ENCODE measurements at places on chromosomes 2 and 18.

DNA sequence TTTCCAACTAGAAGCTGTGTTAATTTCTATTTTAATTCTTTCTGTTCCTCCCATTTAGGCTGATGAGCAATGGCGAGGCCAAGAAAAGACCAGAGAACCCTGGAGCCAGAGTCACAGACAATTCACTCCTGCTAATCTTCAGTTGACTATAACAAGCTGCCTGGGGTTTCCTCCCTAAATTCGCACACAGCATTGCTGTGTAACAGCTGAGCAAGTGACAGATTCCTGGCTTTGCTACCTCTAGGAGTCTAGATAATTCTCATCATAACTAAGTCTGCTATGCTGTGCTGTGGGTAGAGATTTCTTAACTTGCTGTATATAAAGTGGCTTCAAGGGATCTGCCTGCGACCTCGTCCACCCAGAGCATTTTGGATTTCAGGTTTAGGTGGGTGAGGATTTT is 131.3 kb upstream of the REV1 start:
- no peak for DNase-seq
- H3K27me3 ChIP-seq, result no peaks in the 10 kb centered on the region
- H3K4me1 ChIP-seq, result no peaks in the 10 kb centered on the region
- H3K36me3 ChIP-seq, result no peaks in the 10 kb centered on the region
- H3K27ac ChIP-seq, result no peak overlapping the region
- H3K4me3 ChIP-seq, result no peak overlapping the region

GRCh38 chr2:35410431-35411061 is 945.0 kb upstream of the CRIM1 start:
- no peak overlapping the region for H3K4me3 ChIP-seq
- DNase-seq, result no peak
- H3K4me1 ChIP-seq, result no peaks in the 10 kb centered on the region
- no peak overlapping the region for H3K27ac ChIP-seq
- no peaks in the 10 kb centered on the region for H3K36me3 ChIP-seq
- no peaks in the 10 kb centered on the region for H3K27me3 ChIP-seq

DNA sequence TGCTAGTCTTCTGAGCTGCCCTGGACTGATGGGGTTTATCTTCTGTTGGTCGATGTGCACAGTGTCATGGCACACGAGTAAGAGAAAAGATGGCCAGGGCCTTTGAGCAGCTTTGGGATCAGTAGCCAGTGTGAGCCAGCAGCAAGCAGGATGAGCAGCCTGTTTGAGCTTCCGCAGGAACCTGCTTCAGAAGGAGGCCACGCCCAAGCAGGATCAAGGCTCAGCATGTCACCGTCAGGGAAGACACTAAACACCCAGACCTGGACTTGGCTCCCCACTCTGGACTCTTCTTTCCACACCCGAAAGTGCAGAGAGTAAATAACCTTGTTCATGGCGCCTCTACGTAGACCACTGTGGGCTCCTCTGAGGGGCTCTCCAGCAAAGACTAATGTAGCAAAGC is 25.2 kb upstream of the ASB1 start:
- no peaks in the 10 kb centered on the region for H3K36me3 ChIP-seq
- H3K4me3 ChIP-seq, result no peak overlapping the region
- no peak overlapping the region for H3K27ac ChIP-seq
- H3K4me1 ChIP-seq, result no peaks in the 10 kb centered on the region

DNA sequence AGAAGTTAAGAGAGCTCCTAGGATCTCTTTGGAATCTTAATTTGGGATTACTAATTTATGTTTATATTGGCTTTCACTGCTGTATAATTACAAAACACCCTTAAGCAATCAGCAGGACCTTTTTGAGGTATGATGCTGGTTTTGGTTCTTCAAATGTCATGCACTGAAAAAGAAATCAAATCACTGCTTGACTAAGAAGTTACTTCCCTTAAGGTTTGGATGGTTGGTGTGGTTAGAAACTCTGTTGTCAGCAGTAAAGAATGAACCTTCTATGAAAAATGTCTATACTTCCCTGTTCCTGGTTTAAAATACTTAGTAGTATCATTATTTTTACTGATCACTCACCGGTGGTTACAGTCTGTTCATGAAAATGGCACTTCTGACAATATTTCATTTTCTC is 5.5 kb downstream of the COLEC12 start:
- DNase-seq, result no peak
- peaks cover 14% of the 10 kb centered on the region for H3K27me3 ChIP-seq
- H3K4me1 ChIP-seq, result no peaks in the 10 kb centered on the region
- H3K27ac ChIP-seq, result no peak overlapping the region
- H3K36me3 ChIP-seq, result no peaks in the 10 kb centered on the region

- H3K4me1 ChIP-seq, result no peaks in the 10 kb centered on the region
- no peaks in the 10 kb centered on the region for H3K36me3 ChIP-seq
- H3K27ac ChIP-seq, result no peak overlapping the region
- no peak overlapping the region for H3K4me3 ChIP-seq
- no peaks in the 10 kb centered on the region for H3K27me3 ChIP-seq
Measured at GRCh38 chr2:206095536-206096332, 9.8 kb upstream of the INO80D start.

DNA sequence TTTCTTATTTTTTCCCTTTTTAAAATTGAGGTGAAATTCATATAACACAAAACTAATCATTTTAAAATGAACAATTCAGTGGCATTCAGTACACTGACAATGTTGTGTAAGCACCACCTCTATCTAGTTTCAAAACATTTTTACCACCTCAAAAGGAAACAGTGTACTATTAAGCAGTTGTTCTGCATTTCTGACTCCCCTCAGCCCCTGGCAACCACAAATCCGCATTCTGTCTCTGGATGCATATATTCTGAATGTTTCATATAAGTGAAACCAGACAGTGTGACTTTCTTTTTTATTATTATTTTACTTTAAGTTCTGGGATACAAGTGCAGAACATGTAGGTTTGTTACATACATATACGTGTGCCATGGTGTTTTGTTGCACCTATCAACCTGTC is 19.2 kb upstream of the TANK start:
- no peaks in the 10 kb centered on the region for H3K27me3 ChIP-seq
- H3K4me1 ChIP-seq, result no peaks in the 10 kb centered on the region
- H3K27ac ChIP-seq, result no peak overlapping the region

DNA sequence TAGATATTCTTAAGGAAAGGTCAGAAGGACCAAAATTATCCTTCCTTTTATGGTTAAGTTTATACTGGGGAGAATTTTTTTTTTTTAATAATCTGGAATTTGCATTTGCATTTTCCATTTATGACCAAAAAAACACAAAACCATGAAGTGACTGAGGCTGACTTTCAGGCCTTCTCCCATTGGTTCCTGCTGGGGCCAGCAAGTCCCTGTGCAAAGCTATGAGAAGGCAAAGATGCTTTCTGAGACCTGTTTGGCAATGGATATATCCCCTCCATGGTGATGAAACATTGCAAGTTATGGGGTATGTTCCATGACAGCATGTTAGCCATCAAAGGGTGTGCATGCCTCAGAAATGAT is 60.8 kb downstream of the KIAA2012 start:
- no peaks in the 10 kb centered on the region for H3K27me3 ChIP-seq
- no peak for DNase-seq
- H3K27ac ChIP-seq, result no peak overlapping the region
- H3K4me3 ChIP-seq, result no peak overlapping the region
- H3K4me1 ChIP-seq, result no peaks in the 10 kb centered on the region
- H3K36me3 ChIP-seq, result no peaks in the 10 kb centered on the region

DNA sequence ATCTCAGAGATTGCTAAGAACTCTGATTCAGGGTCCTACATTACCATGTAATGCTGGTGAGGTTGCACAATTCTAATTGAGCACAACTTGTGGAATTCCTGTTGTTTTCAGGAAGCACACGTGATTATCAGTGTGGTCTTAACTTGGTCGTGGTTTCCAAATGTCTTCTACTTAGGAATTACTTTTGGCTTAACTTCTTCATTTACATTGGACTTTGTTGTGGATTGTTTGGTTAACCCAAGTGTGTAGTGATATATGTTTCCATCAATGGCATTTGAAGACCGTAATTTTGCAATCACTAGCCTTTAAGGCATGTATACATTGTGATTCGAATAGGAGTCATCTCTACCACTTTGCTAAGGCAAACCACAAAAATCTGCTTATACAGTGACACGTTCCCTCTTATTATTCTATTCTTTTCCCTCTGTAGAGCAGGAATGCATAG is 373.3 kb downstream of the IRS1 start:
- no peaks in the 10 kb centered on the region for H3K4me1 ChIP-seq
- no peak for DNase-seq
- H3K27ac ChIP-seq, result no peak overlapping the region
- no peaks in the 10 kb centered on the region for H3K36me3 ChIP-seq
- H3K4me3 ChIP-seq, result no peak overlapping the region
- no peaks in the 10 kb centered on the region for H3K27me3 ChIP-seq

- no peak overlapping the region for H3K4me3 ChIP-seq
- no peak for DNase-seq
- no peaks in the 10 kb centered on the region for H3K27me3 ChIP-seq
- H3K36me3 ChIP-seq, result peaks cover 5% of the 10 kb centered on the region
Measured at GRCh38 chr2:205721057-205721449, 38.8 kb downstream of the NRP2 start.

GRCh38 chr2:35454966-35455638 is 900.5 kb upstream of the CRIM1 start:
- H3K27me3 ChIP-seq, result no peaks in the 10 kb centered on the region
- DNase-seq, result no peak
- H3K27ac ChIP-seq, result no peak overlapping the region
- H3K4me3 ChIP-seq, result no peak overlapping the region
- no peaks in the 10 kb centered on the region for H3K4me1 ChIP-seq

DNA sequence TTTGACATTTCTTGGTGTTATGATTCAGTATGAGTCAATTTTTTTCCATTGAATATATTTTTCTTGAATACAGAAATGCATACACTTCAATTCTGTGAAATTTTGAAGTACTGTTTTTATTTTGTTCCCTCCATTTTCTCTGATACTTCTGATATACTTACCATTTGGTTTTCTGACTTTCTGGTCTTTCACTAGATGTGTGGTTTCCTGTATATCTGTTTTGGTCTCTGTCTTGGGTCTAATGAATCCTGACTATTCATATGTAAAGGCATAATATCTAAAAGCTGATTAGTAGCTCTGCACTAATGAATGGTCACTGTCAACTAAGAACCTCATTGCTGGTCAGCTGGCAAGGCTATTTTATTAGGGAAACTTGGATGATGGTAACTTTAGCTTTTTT is 345.6 kb downstream of the GRB14 start:
- no peak overlapping the region for H3K4me3 ChIP-seq
- H3K27me3 ChIP-seq, result no peaks in the 10 kb centered on the region
- no peak for DNase-seq
- H3K27ac ChIP-seq, result no peak overlapping the region

GRCh38 chr18:39746201-39746600 is 2180.6 kb upstream of the CELF4 start:
- DNase-seq, result no peak
- H3K36me3 ChIP-seq, result no peaks in the 10 kb centered on the region
- H3K4me3 ChIP-seq, result no peak overlapping the region
- no peak overlapping the region for H3K27ac ChIP-seq
- H3K4me1 ChIP-seq, result no peaks in the 10 kb centered on the region
- no peaks in the 10 kb centered on the region for H3K27me3 ChIP-seq

DNA sequence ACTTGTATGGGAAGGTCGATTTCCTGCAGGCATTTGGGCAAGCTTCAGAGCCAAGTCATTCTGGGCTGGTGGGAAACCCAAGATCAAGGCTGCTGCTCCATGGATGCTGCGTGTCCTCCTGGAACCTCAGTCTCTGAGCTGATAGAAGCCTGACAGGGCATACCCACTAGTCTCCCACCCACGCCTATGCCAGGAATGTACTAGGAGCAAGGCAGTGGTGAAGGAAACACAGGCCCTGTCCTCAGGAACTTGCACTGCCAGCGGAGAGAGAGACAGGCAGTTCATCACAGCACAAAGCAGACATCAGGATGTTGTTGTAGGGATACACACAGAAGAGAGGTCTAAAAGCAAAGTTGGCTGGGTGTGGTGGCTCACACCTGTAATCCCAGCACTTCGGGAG is 84.2 kb downstream of the PLB1 start:
- DNase-seq, result no peak
- no peaks in the 10 kb centered on the region for H3K27me3 ChIP-seq
- H3K36me3 ChIP-seq, result no peaks in the 10 kb centered on the region
- H3K4me1 ChIP-seq, result peaks cover 4% of the 10 kb centered on the region
- no peak overlapping the region for H3K4me3 ChIP-seq

DNA sequence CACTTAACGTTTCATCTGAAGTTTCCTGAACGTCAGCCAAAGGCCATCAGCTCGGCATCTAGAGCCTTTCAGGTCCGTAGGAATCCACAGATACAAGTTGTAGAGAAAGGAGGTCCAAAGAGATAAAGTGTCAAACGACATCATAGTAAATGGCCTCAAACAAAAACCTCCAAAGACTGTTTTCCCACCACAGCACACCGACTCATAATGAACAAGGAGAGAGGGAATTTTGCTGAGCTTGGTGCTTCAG is 150.3 kb downstream of the PXDN start:
- H3K36me3 ChIP-seq, result no peaks in the 10 kb centered on the region
- H3K4me3 ChIP-seq, result no peak overlapping the region
- no peak overlapping the region for H3K27ac ChIP-seq
- no peaks in the 10 kb centered on the region for H3K27me3 ChIP-seq
- no peaks in the 10 kb centered on the region for H3K4me1 ChIP-seq

DNA sequence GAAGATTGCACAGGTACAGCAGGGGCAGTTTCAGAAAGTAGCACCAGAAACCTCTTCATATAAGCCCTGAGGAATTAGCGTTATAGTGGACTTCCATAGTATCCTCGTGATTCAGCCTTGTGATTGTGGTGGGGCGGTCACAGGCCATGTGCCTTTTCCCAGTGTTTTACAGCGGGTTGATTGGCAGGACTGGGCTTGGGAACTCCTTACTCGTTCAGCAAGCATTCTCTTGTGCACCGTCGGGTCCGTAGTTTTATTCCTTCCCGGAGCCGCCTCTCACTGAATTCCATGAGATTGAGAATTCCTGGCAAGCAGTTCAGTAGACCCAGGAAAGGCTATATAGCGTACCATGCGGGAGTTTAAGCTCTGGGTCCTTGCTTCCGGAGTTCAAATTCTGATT is 5.2 kb downstream of the COPS8 start:
- peaks cover 4% of the 10 kb centered on the region for H3K36me3 ChIP-seq
- no peak overlapping the region for H3K27ac ChIP-seq
- H3K27me3 ChIP-seq, result no peaks in the 10 kb centered on the region
- H3K4me1 ChIP-seq, result no peaks in the 10 kb centered on the region
- no peak overlapping the region for H3K4me3 ChIP-seq
- no peak for DNase-seq

- H3K36me3 ChIP-seq, result no peaks in the 10 kb centered on the region
- no peaks in the 10 kb centered on the region for H3K27me3 ChIP-seq
- H3K27ac ChIP-seq, result no peak overlapping the region
- H3K4me3 ChIP-seq, result no peak overlapping the region
Measured at GRCh38 chr2:206452750-206453149, 9.4 kb downstream of the ADAM23 start.

DNA sequence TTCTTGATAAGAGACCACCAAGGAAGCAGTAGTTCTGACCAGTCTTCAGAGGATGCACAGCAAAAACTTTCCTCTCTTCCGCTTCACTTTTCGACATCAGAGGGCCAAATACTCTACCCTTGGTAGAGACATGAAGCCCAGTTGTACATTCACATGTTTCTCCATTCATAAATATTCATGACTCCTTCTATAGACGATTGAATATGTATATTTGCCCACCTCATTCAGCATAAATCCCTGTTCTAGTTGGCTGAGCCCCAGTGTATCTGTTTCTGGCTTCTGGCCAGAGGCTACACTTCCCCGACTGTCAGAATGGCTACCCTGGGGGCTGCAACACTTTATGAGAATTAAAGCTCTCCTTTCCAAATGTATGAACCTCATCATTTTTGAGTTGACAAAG is 258.5 kb downstream of the ASXL3 start:
- no peak overlapping the region for H3K4me3 ChIP-seq
- no peaks in the 10 kb centered on the region for H3K36me3 ChIP-seq
- no peak for DNase-seq
- H3K27ac ChIP-seq, result no peak overlapping the region
- no peaks in the 10 kb centered on the region for H3K4me1 ChIP-seq
- no peaks in the 10 kb centered on the region for H3K27me3 ChIP-seq

Measured in iPS DF 6.9 (cell line).